Spinal cord (tissue), 10 donors: ENCODE measurements at places on chromosomes 3 and 15.

DNA sequence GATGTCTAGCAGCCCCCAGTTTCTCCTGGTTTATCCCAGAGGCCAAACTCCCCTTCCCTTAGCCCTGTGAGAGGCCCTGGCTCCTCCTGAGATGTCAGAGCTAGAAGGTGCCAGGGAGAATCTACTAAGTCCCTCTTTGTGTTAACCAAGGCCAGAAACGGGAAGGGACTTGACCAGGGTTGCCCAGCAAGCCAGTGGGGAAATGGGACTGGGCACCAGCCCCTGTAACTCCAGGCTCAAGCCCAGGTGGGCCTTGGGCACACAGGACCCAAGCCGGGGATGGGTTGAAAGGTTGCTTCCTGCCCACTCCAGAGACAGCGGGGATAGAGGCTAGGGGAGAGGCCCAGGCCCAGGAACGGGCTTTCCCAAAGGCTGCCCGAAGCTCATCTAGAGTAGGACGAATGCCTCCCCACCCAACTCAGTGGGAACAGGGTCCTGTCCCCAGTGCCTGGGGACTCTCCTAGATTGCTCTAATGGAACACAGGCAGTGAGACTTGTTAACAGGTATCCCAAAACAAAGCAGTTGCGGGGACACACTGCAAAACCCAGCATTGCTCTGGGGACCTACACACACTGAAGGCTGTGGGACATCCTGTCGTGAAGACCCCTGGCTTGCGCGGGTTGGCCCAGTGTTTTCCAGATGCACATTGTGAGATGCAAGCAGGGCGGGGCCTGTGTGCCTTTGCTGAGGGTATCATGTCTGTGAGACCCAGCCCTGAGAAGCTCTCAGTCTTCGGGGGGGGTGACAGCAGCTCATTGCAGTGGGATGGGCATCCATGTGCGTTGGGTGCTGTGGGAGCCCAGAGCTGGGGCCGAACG lies 12.9 kb upstream of the TXNRD3 start:
- DNase-seq: no peak

- no peak for DNase-seq
These were observed 61.3 kb downstream of the CRYBG3 start for GRCh38 chr3:97882975-97883598.

DNA sequence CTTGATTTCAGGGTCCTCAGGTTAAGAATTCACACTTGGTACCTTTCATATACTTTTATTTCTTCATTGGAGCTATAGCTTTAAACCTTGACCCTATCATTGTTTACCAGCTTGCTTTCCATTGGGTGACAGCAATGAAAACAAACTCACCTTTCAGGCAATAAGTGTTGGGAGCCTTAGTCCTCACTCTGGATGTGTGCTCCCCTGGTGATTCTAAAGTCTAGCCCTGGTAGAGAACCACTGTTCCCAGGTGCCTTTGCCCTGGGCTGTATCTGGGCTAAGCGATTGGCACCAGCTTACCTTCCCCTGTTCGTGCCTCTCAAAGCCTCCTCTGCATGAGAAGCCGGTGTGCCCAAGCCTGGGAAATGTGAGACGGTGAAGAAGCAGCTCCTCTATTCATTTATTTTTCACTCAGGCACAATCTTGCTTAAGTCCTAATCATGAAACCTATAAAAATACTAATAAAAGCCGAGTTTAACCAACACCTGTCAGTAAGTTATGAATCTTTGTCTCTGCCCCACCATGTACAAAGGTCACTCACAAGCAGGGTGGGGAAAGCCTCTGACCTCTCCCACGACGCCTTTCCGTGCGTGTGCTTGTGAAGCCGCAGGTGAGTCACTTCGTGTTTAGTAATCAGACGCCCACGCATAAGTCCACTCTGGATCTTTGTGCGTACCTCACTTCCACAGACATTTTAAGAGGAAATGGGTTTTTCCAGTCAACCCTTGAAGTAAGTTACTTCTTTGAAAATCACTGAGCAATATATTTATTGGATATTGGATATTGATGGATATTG lies 12.8 kb upstream of the ARRDC4 start:
- no peak for DNase-seq

DNA sequence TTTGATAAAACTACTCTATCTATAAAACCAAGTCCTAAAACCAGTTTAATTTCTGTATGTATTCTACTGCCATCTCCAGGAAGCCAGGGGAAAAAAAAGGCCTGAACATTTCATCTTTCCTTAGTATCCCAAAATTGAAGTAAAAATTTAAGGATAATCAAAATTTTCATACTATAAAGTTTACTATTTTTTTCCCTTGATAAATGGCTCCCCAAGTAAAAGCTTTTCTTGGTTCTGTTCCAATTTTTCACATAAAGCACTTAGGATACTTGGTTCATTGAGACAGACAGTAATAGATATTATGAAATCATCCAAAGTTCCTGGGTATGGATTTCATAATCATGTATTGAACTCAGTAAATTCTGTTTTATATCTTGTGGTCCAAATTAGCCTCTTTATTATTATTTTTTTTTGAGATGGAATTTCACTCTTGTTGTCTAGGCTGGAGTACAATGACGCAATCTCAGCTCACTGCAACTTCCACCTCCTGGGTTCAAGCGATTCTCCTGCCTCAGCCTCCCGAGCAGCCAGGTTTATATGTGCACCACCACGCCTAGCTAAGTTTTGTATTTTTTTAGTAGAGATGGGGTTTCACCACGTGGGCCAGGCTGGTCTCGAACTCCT lies 34.5 kb downstream of the ICE2 start:
- DNase-seq: peak; percentile 39

GRCh38 chr15:99454941-99455788 lies 110.6 kb upstream of the MEF2A start:
- no peak for DNase-seq
